ENCODE measurements at places on chromosomes 5 and 9. TPM values are rescaled to one million over a fixed set of nuclear protein-coding genes. Genes with fewer than 3 reads are reported as not detected.

INSL6 gene
- not detected for total RNA-seq

OR1J1 gene
- not detected for total RNA-seq

- no peak for DNase-seq
Observed at GRCh38 chr5:121949885-121950284, 11.9 kb upstream of the SRFBP1 start.

DNA sequence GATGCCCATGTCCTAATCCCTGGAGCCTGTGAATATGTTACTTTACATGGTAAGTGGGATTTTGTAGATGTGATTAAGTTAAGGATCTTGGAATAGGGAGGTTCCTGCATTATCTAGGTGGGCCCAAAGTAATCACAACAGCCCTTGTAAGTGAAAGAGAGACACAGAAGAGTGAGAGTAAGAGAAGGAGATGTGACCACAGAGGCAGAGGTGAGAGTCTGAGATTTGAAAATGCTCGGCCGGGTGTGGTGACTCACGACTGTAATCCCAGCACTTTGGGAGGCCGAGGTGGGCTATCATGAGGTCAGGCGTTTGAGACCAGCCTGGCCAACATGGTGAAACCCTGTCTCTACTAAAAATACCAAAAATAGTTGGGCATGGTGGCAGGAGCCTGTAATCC lies 2.6 kb upstream of the HINT1 start:
- no peak for DNase-seq

DNA sequence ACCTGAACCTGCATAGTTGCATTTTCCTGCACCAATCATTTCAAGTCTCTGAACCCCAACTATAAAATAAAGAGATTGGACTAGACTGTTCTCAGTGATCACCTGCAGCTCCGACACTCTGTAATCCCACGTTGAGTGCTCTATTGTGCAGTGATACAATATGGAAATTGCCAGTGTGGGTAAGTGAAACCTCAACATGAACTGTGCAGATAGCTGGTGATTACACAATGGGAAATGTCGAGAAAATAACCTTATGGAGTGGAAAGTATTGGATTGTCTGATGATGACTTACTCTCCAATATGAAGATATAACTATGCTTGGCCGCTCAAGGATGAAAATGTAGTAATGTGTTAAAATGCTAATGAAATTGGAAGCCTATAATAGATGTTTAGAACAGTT lies 293.1 kb upstream of the BRINP1 start:
- DNase-seq: no peak

DNA sequence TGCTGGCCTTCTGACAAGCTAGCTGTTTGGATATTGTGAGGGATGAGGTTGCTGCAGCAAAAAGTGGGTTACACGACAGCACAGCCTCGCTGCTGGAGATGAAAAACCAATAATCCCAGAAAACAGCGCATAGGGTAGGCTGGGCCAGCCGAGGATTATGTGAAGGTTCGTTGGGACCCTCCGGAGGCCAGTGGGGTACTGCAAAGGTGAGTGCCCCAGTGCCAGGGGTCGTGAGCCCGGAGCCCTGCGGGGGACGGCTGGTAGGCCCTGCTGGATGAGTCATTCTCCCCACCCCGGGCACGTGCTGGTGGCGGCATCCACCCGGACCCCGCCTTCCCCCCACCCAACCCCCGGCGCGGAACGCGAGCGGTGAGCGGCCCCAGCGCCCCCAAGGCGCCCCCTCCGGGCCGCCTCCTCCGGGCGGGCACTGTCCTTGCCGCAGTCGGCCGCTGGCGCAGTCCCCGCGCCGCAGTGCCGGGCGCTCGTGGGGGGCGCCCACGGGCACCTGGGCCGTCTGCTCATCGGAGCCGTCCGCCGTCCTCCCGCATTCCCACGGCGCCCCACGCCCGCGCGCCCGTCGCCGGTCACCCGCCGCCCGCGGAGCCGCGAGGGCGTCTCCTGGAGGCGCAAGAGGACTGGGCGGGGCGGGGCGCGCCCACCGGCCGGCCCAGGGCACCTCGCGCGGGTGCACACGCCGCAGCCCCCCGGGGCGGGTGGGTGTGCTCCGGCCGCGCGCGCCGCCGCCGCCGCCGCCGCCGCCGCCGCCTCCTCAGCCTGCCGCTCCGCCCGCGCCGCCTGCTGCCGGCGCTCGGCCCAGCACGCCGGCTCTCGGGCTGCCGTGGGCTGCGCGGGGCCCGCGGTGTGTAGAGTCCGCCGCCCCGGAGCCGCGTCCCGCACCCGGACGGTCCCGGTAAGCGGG lies at the start of gene PHF24:
PHF24 (plus strand) TSS at position 794 of the 919 bp plus-strand sequence. CDS start 13,014 bp downstream, outside the sequence.
- peak; percentile 19 for DNase-seq

GRCh38 chr5:37846786-37847310 lies 7.0 kb upstream of the GDNF start:
- no peak for DNase-seq

DNA sequence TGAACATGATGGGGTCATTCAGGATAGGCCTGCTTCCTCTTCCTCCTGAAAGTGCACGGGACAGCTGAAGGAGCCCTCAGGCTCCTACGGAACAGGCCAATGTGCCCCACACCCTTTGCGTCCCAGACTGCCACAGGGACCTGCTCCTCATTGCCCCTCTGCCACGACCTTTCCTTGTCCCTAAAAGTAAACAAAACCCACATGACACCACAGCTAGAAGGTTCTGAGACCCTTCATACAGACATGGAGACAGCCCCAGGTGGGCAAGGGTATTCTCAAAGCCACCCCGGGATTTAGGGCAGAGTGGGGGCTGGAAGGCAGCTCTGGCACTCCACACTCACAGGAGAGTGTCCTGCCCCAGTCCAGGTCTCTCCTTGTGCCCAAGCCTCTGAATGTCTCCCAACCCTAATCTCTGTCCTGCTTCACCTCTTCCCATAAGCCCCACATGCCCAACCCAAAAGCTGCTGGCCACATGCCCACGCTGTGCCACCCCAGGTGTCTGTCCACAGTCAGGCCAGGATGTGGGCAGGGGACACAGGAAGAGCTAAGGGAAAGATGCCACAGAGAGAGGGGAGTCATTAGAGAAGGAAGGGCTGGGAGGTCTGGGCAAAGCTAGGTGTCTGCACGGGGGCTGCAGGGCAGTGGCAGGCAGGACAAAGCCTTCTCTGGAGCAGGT lies 800 bp downstream of the AMBP start:
- DNase-seq: no peak

Data from CD4-positive, alpha-beta memory T cell (primary cell).